ENCODE measurements at places on chromosomes 4 and X.

GRCh38 chrX:45775468-45775867 is 574.8 kb upstream of the DIPK2B start:
- DNase-seq, result no peak

DNA sequence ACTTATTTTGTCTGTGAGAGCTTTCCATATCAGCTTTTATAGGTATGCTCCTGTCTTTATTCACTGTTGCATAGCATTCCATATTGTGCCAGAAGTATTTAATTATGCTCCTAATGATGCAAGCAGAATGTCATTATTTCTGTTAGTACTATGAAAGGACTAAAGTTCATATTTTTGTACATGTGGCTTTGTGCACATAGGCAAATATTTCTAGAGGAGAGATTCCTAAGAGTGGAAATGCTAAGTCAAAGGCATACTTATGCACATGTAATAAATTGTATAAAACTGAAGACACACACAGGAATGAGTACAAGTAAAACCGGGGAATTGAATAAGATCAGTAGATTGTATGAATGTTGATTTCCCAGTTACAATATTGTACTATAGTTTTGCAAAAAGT is 1.9 kb upstream of the ASB9 start:
- DNase-seq, result no peak

DNA sequence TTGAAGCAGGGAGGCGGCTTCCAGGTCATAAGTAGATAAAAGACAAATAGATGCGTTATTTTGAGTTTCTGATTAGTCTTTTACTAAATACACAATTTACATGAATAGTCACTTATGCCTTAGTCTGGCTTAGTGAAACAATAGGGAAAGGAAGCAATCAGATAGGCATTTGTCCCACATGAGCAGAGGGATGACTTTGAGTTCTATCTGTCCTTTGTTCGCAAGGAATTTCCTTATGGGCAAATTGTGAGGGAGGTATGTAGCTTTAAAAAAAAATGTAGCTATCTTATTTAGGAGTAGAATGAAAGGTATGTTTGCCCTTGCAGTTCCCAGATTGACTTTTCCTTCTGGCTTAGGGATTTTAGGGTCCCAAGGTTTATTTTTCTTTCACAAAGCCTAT is 26.3 kb upstream of the ADH1C start:
- DNase-seq, result no peak

- no peak for DNase-seq
Measured at GRCh38 chrX:16903274-16904022, 33.3 kb upstream of the RBBP7 start.

DNA sequence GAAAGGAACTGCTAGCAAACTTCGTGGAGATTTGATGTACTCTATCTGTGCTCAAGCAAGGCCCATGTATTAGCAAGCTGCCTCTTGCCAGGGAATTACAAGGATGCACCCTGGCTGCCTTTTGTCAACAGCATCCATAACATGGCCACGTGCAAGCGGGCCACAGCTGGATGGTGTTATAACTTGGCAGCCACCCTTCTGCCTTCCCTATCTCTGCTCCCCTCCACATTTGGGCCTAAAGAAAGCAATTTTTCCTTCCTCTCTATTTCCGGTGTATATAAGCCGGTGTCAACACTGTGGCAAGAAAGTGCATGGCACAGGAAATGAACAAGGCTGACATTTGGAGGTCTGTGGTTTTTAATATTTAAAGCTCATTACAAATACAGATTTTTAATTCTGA is 94.8 kb downstream of the CLNK start:
- no peak for DNase-seq

DNA sequence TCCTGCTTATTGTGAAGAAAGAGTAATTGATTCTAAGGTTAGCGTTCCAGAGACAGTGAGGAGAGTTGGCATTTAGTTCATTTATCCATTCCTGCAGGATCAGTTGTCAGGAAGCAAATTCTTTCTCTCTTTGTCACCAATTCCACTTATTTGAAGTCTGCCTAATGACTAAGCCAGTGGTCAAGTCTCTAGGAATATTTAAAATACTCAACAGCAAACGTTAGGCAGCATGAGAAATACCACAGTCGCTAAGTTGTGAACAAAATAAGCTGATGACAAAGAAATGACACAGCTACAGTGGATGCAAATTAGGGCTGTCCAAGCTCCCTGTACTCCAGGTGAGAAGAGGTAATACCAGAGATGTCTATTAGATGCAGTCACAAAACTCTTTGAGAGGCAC is 6.6 kb upstream of the MAGEB17 start:
- DNase-seq, result no peak

GRCh38 chrX:78123190-78123589 is 16.3 kb downstream of the TAF9B start:
- no peak for DNase-seq
